Stimulated activated CD8-positive, alpha-beta memory T cell treated with anti-CD3 and anti-CD28 coated beads, Interleukin-7, amount 100 ng/mL, for 1 hour (primary cell): ENCODE measurements at places on chromosomes 4 and X.

- no peak for DNase-seq
Observed at GRCh38 chr4:21885770-21886169, 62.8 kb downstream of the KCNIP4 start.

GRCh38 chr4:38819569-38819968 is 15.0 kb upstream of the TLR1 start:
- no peak for DNase-seq

DNA sequence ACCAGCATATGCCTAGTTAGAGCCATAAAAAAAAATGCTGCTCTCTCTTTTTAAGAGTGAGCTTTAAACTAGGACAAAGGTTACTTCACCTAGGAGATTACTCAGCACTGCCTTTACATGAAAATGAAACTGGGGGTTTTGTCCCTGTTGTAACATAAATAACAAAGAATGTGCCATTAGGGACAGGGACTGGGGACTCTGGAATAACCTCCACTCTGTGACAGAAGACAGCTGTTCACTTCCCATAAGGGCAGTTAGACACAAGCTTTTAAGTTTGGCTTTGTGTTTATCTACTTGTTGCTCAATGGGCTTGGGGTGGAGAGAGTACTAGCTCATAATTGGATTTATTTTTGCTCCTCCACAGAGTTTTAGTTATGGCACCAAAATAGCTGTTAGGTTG is 11.9 kb downstream of the ENPEP start:
- DNase-seq, result no peak

- no peak for DNase-seq
Observed at GRCh38 chrX:39862963-39863362, 234.8 kb downstream of the BCOR start.

DNA sequence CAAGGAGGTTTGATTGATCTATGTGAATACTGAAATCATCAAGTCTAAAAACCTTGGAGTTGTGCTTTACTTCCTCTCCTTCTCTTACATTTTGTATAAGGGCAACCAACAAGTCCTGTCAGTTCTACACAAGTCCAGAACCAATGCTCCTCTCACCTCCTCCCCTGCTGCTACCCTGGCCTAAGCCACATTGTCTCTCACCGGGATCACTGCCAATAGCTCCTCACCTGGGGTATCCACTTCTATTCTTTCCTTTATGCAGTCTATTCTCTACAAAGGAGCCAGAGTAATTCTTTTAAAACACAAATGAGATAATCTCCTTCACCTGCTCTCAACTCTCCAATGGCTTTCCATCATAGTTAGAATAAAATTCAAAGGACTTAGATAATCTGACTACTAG is 13.3 kb upstream of the ARHGEF6 start:
- DNase-seq, result no peak

DNA sequence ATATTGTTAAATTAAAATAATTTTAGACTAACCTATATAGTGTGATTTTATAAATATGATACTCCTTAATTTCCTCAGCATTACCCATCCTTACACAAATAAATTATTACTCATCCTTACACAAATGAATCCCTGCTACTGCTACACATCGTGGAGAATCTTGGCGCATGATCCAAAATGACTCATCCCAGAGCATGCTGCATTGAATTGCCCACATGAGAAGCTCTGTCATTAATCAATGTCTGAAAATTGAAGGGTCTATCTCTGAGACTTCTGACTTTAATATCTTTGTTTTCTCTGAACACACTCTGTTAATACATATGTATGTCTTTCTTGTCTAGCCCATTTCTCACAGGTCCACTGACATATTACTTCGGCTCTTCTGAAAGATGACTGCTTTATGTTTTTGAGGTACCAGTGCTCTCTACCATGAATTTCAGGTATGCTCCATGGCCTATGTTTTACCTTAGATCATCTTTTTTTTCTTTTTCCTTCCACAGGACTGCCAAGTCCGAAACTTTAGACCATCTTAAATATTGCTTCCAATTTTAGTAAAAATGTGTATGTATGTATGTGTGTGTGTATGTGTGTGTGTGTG is 15.7 kb upstream of the DUSP21 start:
- DNase-seq, result no peak

DNA sequence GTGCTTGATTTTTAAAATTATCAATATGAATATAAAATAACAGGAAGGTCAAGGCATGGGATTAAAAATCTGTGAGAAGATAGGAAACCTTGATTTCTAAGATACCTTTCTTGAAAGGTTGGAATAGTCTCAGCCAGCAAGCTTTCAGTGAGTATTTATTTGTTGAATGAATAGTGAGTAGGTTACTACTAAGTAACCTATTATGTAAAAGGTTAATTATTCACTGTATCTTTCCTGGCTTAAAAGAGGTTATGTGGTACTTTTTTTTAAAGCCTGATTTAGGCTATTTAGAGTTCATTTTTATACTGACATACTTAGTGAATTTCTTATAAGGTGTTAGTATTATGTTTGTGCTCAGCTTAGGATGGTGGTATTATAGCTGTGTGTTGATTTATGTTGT is 123.5 kb downstream of the PTPN13 start:
- DNase-seq, result no peak

GRCh38 chrX:12010436-12010835 is 127.8 kb upstream of the FRMPD4 start:
- no peak for DNase-seq

GRCh38 chr4:71209161-71209560 is 129.7 kb upstream of the SLC4A4 start:
- DNase-seq, result no peak

DNA sequence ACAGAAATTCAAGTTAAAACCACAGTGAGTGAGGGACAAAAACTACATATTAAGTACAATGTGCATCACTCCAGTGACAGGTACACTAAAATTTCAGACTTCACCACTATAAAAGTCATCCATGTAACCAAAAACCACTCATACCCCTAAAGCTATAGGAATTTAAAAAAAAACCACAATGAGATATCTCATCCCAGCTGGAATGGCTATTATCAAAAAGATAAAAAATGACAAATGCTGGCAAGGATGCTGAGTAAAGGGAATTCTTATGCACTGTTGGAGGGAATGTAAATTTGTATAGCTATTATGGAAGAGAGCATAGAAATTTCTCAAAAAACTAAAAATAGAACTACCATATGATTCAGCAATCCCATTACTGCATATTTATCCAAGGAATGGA is 171.1 kb downstream of the HHIP start:
- DNase-seq, result no peak

DNA sequence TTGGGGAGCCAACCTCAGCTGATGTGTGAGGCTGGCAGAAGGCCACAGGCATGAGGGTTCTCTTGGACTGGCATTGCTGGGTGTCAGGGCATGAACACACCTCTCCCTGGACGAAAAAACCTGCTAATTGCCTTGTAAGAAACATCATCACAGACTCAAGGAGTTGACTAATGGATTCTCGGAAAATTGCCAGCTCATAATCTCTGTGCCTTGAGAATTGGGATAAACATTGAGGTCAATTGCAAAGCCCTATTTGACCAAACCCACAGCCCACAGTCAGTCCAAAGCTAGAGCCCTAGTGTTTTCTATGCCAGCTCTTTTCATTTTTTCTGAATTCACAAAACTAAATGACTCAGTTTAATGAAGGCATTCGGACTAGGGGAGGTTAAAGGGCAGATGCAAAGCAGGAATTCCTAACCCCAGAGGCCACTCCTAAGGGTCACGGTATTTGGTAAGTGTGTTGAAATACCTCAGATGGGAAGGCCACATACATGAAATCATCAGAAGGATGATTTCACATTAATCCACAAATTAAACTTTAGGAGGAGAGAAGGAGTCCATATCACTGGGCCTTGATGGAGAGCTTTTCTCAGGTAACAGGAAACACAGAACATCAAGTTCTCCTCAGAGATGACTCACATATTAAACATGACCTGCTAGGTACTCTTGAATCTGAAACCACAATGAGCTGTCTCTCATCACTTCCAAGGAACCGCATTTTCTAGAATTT is 39.0 kb upstream of the RASL11B start:
- DNase-seq, result no peak

DNA sequence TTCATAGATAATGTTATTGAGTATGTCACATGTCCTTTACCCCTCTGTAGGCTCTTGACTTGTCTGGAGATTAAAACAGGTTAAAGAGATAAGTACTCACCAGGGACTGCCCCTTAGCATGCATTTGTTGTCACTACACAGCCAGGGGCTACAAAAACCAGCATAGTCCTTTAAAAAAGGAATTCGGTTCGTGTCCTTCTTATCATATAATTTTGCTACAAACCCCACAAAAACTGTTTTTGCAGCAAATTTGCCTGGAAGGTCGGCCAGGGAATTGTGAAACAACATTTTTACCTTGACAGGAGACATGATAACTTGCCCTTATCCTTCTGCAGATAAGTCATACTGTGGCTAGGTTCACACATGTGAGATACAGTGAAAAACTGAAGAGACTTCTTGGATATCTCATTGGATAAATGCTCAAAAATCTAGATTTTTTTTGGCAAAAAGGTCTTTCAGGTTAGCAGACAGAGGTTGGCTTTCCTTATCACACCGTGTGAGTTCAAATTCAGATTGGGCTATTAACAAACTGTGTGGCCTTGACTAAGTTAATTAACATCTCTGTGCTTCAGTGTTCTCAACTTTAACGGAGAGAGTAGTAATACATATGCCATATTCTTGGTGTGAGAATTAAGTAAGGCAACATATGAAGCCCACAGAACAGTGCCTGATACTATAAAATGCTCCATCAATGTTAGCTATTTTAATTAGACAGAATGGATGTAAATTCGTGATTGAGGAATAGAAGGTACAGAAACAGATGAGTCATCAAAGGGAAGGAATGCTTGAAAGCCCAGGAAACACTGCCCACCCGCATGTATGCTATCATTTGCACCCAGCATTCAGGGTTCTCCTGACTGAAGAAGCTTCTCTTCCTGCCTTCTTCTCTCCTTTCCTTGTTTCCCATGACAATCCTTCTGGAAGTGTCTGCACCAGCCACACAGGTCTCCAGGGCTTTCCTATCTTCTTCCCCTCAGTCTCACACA is 30.0 kb downstream of the FAM9C start:
- no peak for DNase-seq

- no peak for DNase-seq
Observed at GRCh38 chr4:3865986-3866812, 100.0 kb downstream of the ADRA2C start.

GRCh38 chrX:7233580-7234406 is 85.8 kb upstream of the PUDP start:
- no peak for DNase-seq

DNA sequence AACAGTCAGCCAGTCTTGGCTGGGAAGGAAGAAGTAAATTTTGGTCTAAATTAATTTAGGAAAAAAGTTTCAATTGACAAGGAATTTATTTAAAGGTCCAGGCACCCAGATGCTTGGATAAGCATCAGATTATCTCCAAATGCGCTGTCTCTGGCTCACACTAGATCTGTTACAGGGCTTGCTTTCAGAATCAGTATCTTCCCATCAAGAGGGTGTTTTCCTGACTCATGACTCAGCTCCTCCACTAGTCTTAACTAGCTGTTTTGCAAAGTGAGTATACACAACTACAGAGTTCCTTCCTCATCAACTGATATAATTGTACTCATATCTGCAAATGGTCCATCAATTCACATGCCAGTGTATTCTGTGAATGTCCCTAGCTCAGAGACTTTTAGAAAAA is 482.1 kb upstream of the CPEB2 start:
- DNase-seq, result no peak
